ENCODE measurements at places on chromosomes 7 and 10.

GRCh38 chr7:30859940-30860496 is 51.6 kb upstream of the AQP1 start:
- DNase-seq = no peak

DNA sequence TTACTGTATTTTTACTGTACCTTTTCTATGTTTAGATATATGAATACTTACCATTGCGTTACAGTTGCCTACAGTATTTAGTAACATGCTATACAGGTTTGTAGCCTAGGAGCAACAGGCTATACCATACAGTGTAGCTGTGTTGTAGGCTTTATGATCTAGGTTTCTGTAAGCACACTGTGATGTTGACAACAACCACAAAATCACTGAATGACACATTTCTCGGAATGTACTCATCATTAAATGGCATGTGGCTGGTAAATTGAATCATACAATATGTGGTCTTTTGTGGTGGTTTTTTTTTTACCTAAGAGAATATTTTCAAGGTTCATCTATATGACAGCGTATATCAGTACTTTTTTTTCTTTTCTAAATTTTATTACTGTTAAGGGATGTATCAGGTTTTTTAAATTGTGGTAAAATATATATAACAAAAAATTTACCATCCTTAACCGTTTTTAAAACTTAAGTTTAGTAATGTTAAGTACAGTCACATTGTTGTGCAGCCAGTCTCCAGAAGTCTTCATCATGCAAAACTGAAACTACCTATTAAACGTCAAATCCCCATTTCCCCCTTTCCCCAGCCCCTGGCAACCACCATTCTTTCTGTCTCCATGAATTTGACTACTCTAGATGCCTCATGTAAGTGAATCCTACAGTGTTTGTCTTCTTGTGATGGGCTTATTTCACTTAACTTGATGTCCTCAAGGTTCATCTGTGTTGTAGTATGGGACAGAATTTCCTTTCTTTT is 21.5 kb downstream of the BTAF1 start:
- no peak for DNase-seq

DNA sequence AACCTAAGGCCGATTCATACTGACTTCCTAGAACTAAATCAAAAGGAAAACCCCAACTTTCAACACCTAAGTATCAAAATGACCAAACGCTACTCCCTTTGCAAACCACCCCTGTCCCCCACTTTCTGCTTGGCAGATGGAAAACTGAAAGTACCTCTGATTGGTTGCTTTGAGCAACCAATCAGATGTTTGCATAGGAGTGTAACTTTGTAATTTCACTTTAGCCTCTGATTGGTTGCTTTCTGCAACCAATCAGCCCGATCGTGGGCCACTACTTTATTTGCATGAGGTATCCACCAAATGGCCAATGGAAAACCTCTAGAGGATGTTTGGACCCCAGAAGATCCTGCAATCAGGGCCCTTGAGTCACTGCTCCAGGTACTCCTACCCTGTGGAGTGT is 12.3 kb upstream of the SNX10 start:
- no peak for DNase-seq

DNA sequence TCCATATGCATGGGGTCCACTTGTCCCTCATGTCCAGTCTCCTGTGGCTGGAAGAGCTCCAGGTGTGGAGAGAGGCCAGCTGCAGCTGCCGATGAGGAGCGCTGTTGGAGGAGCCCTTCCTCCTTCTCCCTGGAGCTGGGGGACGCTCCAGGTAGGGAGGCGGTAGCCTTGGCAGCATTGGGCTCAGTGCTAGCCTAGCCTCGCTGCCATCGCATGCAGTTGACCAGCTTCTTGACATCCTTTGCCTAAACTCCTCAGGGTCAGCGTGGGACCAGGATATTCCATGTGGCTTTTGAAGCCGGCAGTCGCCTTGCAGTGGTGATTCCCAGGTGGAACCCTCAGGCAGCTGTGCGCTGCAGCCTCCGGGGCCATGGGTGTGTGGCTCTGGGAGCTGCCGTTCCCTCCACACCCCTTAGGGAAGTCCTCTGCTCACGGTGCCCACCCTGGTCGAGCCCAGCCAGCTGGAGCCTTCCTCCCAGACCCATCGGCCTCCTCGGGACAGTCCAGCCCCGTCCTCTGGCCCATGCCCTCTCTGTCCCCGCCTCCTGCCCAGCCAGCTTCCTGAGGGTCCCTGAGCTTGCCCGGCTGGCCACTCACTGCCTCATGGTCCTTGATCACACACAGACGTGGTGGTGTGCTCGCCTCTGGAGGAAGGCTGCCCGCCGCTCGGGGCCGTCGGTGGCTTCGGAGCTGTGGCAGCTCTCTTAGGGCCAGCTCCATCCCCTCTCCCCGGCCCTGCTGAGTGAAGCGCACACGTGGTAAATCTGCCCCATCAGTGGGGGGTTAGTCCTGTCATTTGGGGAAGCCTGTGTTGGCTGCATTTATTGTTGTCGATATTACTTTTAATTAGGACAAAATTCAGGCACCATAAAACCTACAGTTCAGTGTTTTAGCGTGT is 21.2 kb downstream of the INPP5A start:
- DNase-seq = no peak

- no peak for DNase-seq
Measured at GRCh38 chr7:30879139-30880124, 32.2 kb upstream of the AQP1 start.

- DNase-seq = no peak
Measured at GRCh38 chr7:54841772-54842697, 83.0 kb upstream of the SEC61G start.

DNA sequence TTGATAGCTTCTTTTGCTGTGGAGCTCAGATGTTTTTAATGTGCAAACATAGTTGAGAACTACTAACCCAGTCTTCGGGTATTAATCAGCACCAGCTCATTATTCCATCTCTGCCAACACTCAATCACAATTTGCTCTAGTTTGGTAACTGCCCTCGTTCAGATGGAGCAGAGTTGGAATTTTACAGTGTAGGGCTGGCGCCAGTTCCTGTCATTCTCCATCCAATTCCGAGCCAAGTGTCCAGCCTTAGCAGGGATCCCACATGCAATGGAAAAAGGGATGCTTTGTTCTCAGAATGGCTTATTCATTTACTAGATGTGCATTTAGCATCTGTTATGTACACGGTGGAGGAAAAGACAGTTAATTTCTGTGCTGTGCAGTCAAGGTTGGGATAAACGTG is 504.5 kb upstream of the GALNT17 start:
- DNase-seq = no peak

DNA sequence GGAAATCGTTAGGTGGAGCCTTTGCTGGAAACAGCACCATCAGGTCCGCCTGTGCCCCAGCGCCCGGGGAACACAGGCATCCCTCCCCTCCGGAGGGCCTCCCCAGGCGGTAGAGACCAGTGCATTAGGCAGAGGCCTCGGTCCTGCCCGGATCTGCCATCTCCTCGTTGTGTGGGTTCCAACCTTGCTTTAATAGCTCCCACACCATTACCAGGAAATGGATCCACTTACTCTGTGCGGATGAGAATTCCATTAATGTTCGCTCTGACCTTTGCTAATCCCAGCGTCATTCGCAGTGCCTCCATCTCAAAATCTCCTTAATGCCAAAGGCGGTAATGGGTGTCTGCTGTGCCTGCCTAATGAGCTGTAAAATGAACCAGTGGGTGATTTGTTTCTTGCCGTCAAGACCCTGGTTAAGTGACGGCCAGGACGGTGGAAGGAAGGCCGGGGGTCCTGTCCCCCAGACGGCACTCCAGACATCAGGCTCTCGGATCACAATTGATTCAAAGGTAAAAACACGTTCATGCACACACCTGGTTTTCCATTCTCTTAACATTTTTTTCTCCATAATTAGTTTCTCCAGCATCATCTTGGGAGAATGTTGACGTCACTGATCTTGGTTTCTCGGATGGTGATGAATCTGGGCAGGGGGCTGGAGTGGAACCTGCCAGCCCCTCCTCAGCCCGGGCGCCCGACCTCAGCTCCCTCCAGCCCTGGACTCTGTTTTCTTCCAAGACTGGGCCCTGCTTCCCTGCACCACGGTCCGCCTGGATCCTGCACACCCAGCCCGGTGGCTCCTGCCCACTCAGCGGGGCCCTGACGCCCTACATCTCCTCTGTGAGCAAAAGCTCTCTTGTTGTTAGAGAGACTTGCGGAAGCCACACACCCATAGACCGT is 22.8 kb upstream of the FAM20C start:
- no peak for DNase-seq

- no peak for DNase-seq
Measured at GRCh38 chr7:69827558-69827957, 229.3 kb downstream of the AUTS2 start.

GRCh38 chr7:151852486-151853396 is 24.2 kb downstream of the PRKAG2 start:
- DNase-seq = no peak

- no peak for DNase-seq
Measured at GRCh38 chr10:111126077-111126476, 49.2 kb downstream of the ADRA2A start.

- no peak for DNase-seq
Measured at GRCh38 chr10:132113206-132113605, 47.5 kb downstream of the JAKMIP3 start.

DNA sequence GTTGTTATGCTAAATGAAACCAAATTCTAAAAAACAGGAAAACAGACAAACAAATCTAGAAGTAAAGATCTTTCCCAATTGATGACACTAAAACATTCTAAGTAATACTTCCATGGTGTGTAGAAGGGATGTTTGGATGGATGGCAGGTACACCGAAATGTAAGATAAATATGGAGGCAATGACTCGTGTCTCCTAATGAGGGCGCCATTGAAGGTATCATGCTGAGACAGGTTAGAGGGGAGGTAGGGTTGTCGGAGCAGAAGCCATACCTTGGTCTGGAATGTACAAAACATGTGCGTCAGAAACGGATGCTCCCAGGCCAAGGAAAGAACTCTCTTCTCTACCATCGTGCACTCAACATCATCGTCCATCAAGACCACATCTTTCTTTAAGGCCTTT is 101.4 kb downstream of the PRKCQ start:
- DNase-seq = no peak

DNA sequence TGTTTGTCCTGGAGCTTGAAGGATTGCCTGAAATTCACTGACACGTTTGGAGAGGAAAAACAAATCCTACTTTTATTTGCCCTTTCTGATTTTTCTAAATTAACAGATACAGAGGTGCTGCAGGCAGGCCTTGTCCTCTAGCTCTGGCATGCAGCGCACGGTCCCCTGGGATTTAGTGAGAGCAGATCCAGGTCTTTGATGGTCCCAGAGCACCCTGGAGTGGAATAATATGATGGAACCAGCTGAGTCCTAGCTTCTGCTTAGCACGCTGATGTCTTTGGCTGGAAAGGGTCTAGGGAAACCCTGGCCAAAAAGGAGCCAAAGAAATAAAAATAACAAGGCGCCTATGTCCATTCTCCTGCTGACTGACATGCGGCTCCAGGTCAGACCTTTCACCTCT is 40.5 kb downstream of the C10orf120 start:
- DNase-seq = no peak

DNA sequence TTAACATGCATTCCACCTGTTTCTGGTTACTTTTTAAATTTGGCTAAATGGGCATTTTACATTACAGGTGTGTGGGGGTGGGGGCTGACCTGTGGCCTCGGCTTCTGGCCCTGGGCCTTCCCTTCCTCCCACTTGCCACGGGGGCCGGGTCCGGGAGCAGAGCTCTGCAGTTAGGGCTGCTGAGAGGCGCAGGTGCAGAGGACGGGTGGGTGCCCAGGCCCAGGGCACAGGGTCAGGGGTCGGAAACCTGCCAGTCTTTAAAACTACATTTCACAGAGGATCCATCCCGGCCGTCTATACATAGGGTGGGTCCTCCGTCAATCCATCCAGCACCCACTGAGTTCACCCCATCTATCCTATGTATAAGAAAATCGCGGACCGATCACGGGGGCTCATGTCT is 106.5 kb upstream of the INSIG1 start:
- no peak for DNase-seq

DNA sequence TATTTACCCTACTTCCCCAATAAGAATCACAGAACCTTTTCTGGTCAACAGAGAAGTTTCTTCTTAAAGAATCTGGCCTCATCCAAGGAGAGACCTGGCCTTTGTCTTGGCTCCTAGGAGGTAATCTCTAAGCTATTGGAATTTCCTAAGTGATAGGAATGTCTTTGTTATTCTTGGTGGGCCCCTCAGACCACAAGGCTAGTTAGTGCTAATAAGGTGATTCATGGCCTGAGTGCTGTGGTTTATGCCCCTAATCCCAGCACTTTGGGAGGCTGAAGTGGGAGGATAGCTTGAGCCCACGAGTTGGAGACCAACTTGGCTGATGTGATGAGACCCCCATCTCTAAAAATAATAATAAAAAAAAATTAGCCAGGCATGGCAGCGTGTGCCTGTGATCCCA is 60.0 kb upstream of the CYP2C18 start:
- no peak for DNase-seq

GRCh38 chr7:2564970-2565540 is 6.3 kb downstream of the IQCE start:
- DNase-seq = no peak

DNA sequence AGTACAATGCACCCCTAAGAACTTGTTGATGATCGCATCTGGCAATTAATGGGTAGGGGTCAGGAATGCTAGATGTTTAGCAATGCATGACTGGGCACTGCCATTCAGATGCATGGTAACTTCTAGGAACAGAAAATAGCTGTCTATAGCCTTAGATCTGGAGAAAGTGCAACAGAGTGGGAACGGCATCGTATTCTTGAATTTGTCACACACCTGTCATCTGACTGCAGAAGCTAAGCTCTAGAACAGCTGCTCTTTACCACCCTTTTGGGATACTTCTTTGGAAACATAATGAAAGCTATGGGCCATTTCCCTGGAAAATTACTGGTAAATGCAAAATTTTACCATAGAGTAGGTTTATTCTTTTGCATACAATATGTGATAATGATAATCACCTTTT is 118.1 kb downstream of the SLC25A13 start:
- DNase-seq = no peak

- no peak for DNase-seq
Measured at GRCh38 chr10:93367664-93368063, 114.5 kb downstream of the MYOF start.

GRCh38 chr7:266851-267840 is 22.8 kb upstream of the FOXL3 start:
- no peak for DNase-seq

GRCh38 chr10:89952751-89953150 is 251.4 kb downstream of the KIF20B start:
- no peak for DNase-seq

GRCh38 chr10:15744217-15744865 is 24.6 kb upstream of the ITGA8 start:
- no peak for DNase-seq

- DNase-seq = no peak
Measured at GRCh38 chr7:151168003-151168786, 701 bp upstream of the GBX1 start.

DNA sequence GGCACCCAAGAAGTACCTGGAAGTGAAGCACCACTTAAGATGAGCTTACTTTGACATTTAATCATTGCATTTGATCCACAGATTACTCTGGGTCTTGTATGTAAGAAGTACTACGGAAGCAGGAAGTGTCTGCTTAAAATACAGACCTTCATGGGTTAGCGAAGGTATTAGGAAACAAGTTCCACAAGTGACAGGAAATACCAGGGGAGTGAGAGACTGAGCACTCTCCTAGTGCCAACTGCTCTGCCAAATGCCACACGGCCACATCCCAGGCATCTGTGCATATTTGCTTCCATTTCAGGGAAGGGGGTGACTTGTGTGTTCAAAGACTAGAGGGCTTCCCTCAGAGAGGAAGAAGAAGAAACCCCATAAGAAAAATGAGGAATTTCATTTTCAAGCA is 57.2 kb upstream of the ANK3 start:
- DNase-seq = no peak

Data from C1 segment of cervical spinal cord (tissue), 14 donors.